ENCODE measurements at places on chromosomes 5 and 9.

- H3K27me3 ChIP-seq, result no peaks in the 10 kb centered on the region
- no peaks in the 10 kb centered on the region for H3K4me1 ChIP-seq
- H3K4me3 ChIP-seq, result no peak overlapping the region
- DNase-seq, result no peak
- H3K27ac ChIP-seq, result no peak overlapping the region
- no peaks in the 10 kb centered on the region for H3K36me3 ChIP-seq
Observed at GRCh38 chr5:107820429-107820828, 149.7 kb upstream of the EFNA5 start.

DNA sequence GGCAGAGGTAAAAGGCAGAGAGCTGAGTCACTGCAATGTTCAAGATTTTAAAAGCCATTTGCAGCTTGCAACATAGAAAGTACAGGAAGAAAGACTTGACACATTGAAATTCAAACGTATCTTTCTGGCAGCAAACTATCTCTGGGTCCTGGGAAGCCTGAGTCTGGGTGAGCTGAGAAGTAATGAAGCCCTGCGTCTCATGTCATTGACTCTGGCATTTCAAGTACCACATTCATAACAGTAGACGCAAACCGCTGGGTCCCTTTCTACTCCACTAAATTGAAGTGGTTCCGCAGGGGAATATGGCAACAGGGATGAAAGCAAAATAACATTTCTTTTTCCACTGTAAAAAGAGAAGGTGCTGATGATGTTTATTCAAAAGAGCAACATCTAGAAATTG is 694.3 kb downstream of the BRINP1 start:
- H3K27me3 ChIP-seq, result no peaks in the 10 kb centered on the region
- H3K4me3 ChIP-seq, result no peak overlapping the region
- no peak for DNase-seq

DNA sequence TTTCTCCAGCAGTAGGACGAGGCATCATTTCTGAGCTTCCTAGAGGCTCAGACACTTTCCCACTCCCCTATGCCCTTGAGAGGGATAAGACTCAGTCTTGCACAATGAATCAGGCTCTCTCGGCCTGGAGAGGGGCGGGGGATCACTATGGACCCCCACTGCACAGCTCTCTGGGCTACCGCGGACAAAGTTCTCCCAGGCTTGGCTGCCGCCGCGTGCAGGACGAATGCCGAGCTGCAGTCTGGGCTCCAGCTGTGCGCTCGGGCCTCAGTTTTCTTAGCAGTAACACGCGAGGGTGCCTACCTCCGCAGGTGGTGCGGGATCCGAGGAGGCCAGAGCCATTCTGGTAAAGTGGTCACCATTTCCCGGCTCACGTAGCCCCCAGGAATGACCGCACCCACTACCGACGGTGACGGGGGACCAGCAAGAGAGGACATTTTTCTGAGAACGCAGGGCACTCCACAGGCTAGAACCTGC is 3.4 kb upstream of the MYORG start:
- DNase-seq, result peak; percentile 21
- H3K4me3 ChIP-seq, result no peak overlapping the region
- peaks cover 15% of the 10 kb centered on the region for H3K4me1 ChIP-seq
- no peaks in the 10 kb centered on the region for H3K27me3 ChIP-seq
- H3K27ac ChIP-seq, result no peak overlapping the region
- H3K36me3 ChIP-seq, result no peaks in the 10 kb centered on the region

DNA sequence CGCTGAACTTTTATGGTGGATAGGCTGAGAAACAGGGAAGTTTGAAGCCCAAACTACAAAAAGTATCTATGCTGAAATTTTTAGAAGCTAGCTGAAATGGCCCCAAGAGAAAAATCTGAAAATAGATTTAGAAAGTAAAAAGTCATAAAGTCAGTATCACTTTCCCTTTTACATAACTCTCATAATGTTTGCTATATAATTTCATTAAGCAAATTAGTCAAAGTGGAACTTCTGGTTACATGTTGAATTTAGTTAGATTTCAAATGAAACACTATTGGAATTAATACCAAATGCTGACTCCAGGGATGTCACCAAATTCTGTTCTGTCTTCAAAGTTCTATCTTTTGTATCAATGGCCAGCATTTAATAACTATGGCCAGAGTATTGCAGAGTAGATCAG is 126.9 kb downstream of the TTC39B start:
- no peaks in the 10 kb centered on the region for H3K4me1 ChIP-seq
- H3K27me3 ChIP-seq, result no peaks in the 10 kb centered on the region
- no peak for DNase-seq
- H3K36me3 ChIP-seq, result no peaks in the 10 kb centered on the region

- H3K27me3 ChIP-seq, result no peaks in the 10 kb centered on the region
- no peak overlapping the region for H3K4me3 ChIP-seq
- H3K27ac ChIP-seq, result no peak overlapping the region
- no peaks in the 10 kb centered on the region for H3K4me1 ChIP-seq
Observed at GRCh38 chr5:15489571-15490235, 10.3 kb upstream of the FBXL7 start.

GRCh38 chr9:105431424-105432246 is 16.2 kb upstream of the FSD1L start:
- DNase-seq, result no peak
- H3K36me3 ChIP-seq, result no peaks in the 10 kb centered on the region
- no peaks in the 10 kb centered on the region for H3K27me3 ChIP-seq
- H3K4me1 ChIP-seq, result no peaks in the 10 kb centered on the region
- H3K27ac ChIP-seq, result no peak overlapping the region

- no peaks in the 10 kb centered on the region for H3K27me3 ChIP-seq
- H3K36me3 ChIP-seq, result no peaks in the 10 kb centered on the region
- H3K4me1 ChIP-seq, result no peaks in the 10 kb centered on the region
- peak; percentile 69 for DNase-seq
Observed at GRCh38 chr5:141343242-141343952, at the start of gene PCDHGA3. TSS of gene PCDHGA3 (plus strand) at chr5:141343829. CDS start at chr5:141344034, 205 bp downstream.

DNA sequence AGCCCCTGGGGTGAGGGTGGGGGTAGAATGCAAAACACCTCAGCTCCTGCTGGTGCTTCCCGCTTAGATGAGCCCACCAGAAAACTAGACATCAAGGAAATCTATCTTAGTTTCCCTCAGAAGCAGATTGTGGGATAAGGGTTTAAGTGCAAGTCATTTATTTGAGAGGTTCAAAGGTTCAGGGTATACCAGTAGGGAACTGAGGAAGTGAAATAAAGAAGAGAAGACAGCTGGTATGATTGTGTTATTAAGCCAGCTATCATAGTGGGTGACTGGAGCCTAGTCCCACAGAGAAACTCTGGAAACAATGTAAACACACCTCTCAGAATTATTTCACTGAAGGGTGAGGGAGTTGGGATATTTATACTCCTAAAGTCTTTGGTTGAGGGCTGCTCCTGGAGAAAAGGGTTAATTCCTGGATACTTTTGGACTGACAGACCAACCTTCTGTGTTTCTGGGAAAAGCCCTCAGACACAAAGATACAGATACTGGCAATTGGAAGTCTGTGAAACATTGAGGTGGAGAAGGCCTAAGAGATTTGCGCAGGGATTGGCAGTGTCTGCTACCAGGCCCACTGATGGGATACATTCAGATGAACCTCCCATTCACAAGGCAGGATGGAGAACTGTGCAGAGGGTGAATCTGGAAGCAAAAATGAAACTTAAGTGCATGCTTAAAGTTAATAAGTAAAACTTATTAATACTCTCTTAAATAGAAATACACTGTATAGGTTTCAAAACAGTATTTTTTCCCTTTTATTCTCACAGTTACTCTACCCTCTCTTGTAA is 6.4 kb upstream of the DCTN4 start:
- H3K4me3 ChIP-seq, result no peak overlapping the region
- no peak for DNase-seq
- no peak overlapping the region for H3K27ac ChIP-seq
- H3K4me1 ChIP-seq, result no peaks in the 10 kb centered on the region
- no peaks in the 10 kb centered on the region for H3K36me3 ChIP-seq
- no peaks in the 10 kb centered on the region for H3K27me3 ChIP-seq

GRCh38 chr5:170629566-170630175 is 125.9 kb downstream of the KCNIP1 start:
- no peak for DNase-seq
- no peaks in the 10 kb centered on the region for H3K27me3 ChIP-seq
- H3K4me1 ChIP-seq, result peaks cover 33% of the 10 kb centered on the region
- H3K27ac ChIP-seq, result no peak overlapping the region

GRCh38 chr5:53069626-53070025 is 39.9 kb downstream of the MOCS2 start:
- no peak for DNase-seq
- H3K27me3 ChIP-seq, result no peaks in the 10 kb centered on the region
- H3K27ac ChIP-seq, result no peak overlapping the region
- H3K4me3 ChIP-seq, result no peak overlapping the region

Measured in testis (tissue), 5 donors.